ENCODE measurements at places on chromosomes 4 and X.

GRCh38 chr4:30600246-30601017 lies 119.7 kb upstream of the PCDH7 start:
- DNase-seq = no peak

DNA sequence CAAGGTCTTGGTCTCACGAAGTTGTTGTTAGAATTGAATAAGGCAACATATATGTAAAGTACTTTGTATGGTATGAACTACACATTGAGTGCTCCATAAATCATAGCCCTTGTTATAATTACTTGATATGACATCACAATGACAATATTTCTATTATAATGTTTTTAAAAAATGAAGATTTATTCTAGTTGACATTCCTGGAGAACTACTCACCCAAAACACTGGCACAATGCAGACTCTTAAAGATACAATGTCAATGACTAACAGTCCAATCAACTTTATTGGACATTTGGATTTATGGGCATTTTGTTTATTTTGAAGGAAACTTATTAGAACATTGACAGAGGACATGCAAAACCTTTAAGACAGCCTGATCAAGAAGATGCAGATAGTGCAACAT lies 55.3 kb downstream of the ASB9 start:
- no peak for DNase-seq

GRCh38 chrX:150303386-150304097 lies 59.6 kb upstream of the MAMLD1 start:
- DNase-seq = no peak

GRCh38 chr4:158461336-158461735 lies 60.3 kb upstream of the RXFP1 start:
- DNase-seq = no peak

DNA sequence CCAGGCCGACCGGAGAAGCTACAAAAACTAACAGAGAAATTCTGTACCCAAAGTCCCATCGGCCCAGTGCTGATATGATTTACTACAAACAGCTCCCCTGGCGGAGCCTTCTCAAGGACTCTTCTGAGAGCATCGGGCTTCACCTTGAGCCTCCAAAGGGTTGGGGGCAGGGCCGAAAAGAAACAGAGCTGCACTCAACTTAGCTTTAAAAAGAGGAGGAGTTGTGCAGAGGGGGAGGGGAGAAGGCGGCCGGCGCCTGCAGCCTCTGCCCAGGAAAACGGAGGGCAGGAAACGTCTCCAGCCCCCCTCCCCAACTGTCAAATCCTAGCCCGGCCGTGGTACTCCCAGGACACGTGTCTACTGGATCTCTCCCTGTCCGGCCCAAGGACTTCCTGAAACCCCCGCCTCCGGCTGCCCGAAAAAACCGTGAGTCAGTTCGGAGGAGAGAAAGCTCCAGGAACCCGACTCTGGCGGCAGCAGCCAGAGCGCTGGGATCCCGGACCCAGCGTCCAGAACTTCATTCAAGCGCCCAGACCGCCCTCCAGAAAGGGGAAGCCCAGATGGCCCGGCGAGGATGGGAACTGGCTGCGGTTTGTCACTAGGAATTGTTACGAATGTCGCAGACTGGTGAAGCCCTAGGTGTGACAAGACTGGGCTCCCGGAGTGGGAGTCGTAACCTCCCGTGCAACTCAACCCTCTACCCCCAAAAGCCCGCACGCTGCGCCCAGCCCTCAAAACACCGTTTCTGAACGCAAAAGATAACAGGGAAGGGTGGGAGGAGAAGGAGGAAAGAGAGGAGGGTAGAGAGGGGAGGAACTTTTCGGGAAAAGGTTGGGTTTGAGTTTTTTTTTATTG lies 973 bp downstream of the ADAMTS3 start:
- peak; percentile 28 for DNase-seq

DNA sequence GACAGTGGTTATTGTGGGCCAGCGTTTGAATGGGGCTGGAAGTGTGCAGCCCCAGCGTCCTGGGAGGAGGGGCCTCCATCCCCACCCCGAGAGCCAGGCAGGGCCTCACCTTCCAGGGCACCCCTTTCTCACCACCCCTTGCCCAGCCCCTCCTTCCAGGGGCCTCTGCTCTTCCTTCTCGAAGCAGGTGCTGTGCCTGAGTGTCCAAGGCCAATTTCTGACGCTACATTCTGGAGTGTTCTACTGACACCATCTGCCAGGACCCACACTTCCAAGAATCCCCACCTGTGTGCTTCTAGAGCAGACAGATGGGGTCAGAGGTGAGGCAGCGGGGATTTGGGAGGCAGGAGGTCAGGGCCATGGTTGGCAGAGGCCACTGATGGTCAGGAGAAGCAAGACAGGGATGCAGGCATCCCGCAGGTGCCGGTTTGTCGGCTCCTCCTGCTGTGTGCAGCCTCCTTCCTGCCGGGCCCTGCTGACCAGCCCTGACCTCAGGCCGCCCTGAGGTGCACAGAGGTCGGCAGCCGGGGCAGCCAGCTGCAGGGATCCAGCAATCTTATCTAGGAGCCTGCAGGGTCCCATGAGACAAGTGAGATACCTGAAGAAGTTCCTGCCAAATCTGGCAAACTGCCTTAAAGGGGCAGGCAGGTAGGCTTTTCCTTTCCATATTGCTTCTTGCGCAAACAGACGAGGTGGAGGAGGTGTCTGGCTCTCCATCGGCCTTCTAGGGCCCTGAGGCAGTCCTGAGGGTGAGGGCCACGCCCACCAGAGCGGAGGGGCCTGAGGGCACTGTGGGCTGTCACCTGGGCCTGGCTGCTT lies 18.8 kb downstream of the MSANTD1 start:
- DNase-seq = no peak

- DNase-seq = no peak
These were observed 178.2 kb upstream of the ARHGEF9 start for GRCh38 chrX:63963095-63963784.

DNA sequence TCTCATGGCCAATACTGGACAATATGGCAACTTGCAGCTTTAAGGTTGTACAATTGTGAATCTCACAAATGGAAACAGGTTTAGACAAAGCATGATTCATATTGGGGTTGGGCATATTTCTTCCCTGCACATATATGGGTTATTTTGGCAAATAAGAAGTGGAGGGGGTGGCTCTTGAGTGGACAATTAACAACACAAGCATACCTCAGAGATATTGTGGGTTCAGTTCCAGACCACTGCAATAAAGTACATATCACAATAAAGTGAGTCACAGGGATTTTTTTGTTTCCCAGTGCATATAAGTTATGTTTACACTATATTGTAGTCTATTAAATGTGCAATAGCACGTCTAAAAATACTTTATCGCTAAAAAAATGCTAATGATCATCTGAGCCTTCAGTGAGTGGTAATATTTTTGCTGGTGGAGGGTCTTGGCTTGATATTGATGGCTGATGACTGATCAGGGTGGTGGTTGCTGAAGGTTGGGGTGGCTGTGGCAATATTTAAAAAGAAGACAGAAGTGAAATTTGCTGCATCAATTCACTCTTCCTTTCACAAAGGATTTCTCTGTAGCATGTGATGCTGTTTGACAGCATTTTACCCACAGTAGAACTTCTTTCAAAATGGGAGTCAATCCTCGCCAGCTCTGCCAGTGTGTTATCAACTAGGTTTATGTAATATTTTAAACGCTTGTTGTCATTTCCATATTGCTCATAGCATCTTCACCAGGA lies 50.5 kb upstream of the OGT start:
- DNase-seq = no peak

DNA sequence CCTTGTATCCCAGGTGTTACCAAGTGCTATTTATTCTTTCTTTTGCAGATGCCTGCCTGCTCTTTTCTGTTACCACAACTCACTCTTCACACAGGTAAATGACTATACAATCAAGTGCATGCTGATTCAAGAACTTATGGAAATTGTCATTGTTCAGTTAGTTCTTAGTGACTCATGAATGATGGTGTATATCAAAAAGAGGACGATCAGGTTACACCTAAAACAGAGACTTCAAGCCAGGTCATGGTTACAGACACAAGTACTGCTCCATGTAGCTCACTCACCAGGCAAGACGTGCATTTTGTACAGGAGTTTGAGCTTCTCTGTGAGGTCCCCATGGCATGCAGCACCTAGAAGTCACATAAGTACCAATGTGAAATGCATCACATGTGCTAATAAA lies 59.3 kb upstream of the UCP1 start:
- DNase-seq = no peak

- no peak for DNase-seq
These were observed 999 bp downstream of the NAP1L5 start for GRCh38 chr4:88696630-88697029.

DNA sequence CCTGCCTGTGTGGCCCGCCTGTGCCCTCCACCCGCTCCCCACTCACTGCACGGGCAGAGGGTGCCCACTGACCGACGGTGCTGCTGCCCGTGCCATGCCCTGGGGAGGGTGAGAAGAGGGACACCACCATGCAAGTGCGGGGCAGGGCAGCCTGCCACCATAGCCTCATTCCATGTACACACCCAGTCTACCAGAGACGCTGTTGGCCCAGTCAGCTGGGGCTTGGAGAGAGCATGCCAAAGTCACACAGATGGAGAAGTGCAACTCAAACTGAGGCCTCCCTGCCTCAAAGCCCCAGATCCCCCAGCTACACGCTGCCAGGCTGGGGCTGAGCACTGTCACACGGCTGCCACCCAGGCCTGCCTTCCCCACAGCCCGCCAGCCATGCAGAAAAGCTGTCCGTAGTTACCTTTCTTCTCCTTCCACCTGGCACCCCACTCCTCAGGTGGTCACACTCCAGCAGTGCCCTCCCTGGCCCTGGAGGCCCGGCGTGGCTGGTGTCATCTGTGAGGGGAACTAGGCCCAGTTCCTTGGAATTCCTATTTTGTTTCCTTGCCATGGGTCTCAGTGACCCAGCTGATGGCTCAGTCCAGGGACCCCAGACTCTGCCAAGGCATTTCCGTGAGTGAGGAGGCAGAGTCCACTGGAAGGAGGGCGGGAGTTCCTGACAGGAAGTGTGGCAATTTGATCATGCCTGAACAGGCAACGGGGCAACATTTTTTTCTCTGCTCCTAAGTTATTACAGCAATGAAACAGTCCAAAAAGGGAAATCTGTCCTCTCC lies at the start of gene SLC2A9:
Gene SLC2A9, minus strand, starts transcription at position 627 of the 782 bp plus-strand sequence. Its CDS starts 68 bp downstream, at position 559.
- DNase-seq = no peak

DNA sequence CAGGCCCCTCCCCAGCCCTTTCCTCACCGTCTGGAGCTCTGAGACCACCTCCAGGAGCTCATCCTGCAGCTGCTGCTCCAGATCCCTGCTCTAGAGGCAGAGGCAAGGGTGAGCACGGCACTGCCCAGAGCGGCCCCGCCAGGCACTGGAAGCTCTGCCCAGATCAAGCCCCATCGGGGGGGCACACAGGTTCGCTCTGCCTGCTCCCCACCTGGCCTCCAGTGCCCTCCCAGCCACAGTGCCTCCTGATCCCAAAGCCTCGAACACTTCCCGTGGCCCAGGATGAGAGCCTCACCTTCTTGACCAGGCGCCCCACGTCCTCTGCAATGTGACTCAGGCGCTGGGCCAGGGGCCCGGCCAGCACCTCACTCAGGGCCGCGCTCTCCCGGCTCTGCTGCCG lies 5.0 kb downstream of the ARHGAP4 start:
- no peak for DNase-seq

GRCh38 chrX:70301716-70302115 lies 11.8 kb downstream of the KIF4A start:
- no peak for DNase-seq

DNA sequence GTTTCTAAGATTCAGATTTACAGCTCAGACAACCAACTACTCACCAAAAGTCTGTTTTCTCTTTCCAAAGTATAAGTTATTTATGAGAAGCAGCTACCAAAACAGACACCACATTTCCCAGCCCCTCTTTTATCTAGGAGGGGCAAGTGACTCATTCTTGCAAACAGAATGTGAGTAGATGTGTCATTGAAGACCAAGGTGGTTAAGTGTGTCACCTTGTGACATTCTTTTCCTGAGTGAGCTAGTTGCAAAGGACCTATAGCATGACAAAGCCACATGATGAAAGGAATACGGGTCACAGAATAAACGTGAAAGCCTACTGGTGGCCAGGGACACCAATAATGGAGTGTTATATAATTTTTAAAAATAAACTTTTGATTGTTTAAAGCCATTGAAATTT lies 50.0 kb downstream of the SLC7A11 start:
- DNase-seq = peak; percentile 59

DNA sequence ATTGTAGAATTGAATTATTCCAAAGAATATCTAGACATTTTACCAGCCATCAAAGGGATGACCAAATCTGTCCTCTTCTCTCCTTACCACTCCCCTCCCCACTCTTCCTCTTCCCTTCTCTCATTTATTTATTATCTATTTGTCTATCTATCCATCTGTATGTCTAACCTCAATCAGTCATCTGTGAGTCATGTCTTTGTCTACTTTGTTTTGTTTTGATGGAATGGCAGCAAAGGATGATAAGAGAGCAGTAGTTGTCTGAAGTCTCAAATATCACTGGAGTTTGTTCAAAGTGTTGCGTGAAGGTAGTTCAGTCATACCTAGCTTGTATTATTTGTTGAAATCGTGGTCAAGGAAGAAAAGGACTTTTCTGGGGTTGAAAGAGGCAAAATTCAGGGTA lies 34.7 kb upstream of the PGRMC2 start:
- DNase-seq = no peak

DNA sequence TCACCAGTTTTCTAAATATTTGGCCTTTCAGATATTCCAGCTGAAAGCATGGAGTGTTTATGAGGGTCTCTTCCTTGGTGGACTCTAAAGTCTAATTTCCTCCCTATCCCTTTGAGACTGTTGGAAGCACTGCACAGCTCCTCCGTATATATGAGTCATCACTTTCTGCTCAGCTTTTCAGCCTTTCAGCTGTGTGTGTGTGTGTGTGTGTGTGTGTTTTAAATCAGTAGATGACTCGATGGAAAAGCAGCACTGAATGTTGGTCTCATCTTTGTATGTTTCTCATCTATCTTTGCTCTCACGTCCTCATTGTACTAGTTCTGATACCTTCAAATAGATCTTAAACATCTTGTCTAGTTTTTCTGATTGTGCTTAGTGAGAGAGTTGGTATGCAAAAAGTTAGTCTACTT lies 81.6 kb downstream of the ZFX start:
- peak; percentile 14 for DNase-seq

- DNase-seq = no peak
These were observed 431.2 kb downstream of the GPM6A start for GRCh38 chr4:175380841-175381240.

DNA sequence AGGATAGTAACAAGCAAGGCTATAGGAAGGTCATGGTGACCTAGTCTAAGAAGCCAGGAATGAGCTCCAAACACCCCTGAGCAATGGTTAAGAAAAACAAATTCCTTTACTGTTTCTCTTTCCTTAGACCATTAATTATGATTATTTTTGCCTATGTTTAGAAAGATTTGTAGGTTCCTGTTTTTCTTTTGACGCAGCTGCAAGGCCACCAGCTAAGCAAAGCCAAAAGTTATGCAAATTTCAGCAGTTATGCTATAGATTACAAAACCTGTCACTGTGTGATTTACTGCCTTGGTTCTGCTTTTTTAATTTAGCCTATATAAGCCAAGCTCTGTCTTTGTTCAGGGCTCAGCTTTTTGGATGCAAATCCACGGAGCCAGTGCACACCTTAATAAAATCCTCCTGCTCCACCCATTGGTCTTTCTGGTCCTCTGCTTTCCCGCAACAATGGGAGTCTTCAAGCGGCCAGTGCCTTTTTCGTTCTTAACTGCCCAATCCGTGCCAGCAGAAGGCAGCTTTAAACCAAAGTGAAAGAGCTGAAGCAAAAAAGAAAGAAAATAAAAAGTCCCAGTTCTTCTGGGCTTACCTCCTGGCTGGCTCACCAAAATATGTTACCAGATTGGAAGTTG lies 1.4 kb upstream of the CEP135 start:
- DNase-seq = peak; percentile 28

Measured in activated CD4-positive, alpha-beta T cell treated with anti-CD3 and anti-CD28 coated beads, Interleukin-10, Interleukin-2, amounts not matched to agents 100 ng/mL and 50 ng/mL, durations not matched to agents 16 hours and 8 hours (primary cell).